ENCODE measurements at places on chromosomes 3 and 15. TPM values are rescaled to one million over a fixed set of nuclear protein-coding genes. Genes with fewer than 3 reads are reported as not detected.

DNA sequence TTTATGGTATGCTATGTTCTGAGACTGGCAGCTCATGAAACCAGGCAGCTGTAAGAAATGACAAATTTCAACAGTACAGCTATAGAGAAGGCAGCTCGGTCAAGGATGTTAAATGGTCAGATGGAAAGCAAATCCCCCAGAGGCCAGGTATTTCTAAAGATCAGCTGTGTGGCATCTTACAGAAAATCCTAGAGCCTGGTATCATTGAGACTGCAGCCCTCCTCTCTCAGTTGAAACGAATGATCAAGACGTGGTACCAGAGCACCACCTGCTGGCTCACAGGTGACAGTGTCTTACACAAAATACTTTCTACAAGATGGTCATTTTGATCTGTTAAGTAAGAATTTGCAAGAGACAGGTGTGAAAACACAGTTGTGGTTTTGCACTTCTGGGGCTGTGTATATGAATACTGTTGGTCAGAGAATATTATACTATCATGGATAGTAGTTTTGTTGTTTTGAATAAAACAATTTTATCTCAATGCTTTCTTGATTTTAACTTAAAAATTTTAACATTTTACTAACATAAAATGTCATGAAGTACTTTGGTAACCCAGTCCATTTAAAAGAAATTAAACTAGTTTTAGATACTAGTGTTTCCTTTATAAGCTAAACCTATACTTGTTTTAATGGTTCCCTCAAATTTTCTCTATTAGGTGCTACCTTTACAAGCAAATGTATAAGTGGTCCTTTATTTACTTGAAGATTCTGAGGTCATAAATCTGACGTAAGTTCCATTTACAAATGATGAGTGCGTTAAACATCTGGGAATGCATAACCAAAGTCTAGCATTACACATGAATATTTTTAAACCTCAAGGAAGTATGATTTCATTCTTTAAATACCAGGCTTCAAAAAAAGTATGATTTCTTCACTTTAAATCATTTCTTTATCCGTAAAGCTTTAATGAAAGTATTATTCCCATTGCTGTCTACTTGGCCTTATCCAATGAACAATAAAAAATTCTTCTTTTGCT lies 121.8 kb downstream of the PDZRN3 start:
- DNase-seq, result peak; percentile 61

ASB14 gene
- not detected for total RNA-seq

GRCh38 chr3:31196881-31197364 lies 302.5 kb upstream of the GADL1 start:
- no peak for DNase-seq

DNA sequence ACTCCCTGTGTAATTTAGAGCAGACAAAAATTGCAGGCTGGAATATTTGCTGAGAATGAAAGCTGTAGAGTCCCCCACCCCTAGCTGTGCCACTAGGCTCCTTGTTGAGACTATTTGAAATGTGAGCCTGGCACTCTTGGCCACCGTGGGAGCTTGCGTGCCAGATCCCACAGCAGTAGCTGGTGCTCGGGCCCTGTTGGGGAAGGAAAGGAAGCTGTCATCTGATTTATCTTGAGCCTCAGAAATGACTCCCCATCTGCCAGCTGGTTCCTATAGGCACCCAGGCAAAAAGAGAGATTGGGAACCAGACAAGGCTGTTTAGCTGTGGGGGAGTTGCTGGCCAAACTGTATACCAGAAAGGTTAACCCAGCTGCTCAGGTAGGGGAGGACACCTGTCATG lies 23.4 kb upstream of the CLEC3B start:
- no peak for DNase-seq

SCN5A gene
- total RNA-seq, result not detected

DNA sequence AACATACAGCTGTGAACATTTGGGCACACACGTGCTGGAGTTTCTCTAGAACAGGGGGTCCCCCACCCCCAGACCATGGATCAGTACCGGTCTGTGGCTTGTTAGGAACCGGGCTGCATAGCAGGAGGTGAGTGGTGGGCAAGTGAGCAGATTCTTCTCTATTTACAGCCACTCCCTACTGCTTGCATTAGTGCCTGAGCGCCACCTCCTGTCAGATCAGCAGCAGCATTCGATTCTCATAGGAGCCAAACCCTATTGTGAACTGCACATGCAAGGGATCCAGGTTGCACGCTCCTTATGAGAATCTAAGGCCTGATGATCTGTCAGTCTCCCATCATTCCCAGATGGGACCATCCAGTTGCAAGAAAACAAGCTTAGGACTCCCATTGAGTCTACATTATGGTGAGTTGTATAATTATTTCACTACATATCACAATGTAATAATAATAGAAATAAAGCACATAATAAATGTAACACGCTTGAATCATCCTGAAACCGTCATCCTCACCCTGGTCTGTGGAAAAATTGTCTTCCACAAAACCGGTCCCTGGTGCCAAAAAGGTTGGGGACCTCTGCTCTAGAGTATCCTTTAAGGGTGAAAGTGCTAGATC lies 25.8 kb downstream of the CHRM5 start:
- DNase-seq, result peak; percentile 42

- DNase-seq, result no peak
Measured at GRCh38 chr3:136576279-136577009, 175.7 kb downstream of the STAG1 start.

GOLGA6D gene
- total RNA-seq, result 0.15 TPM

DNA sequence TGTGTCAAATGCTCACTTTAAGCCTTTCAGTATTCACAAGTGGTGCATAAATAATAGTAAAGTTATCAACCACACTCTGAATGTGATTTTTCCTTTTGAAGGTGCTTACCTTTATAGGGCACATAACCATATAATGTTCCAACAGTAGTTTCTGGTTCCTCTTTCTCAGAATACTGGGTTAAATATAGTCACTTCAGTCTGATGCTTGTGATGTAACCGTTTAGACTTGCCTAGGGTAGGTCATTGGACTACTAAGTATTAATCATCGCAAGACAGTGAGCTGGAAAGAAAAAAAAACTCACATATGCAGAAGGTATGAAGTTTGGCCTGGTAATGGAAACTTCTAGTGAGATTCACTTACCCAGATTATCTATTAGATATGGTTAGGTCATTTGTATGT lies 1.9 kb downstream of the KBTBD8 start:
- no peak for DNase-seq

DNA sequence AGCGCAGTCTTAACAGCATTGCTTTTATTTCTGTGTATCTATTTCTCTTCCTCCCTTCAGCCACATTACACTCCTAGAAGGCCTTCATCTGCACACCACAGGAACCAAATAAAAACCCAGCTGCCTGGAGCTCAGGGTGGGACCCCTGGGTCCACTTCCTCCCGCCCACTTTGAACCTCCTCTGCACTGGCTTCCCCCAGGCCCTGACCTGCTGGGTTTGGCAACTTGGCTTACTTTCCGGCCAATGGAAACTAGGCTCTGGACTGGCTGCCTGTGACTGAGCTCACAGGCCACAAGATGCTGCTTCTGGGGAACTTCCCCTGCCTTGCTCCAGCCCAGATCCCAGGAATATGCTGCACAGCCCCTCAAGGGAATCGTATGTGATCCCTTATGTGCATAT lies 89.8 kb downstream of the SEMA5B start:
- DNase-seq, result no peak

- no peak for DNase-seq
Measured at GRCh38 chr3:48219543-48219942, 3.8 kb upstream of the CAMP start.

DLL4 gene
- total RNA-seq, result 3.8 TPM

DNA sequence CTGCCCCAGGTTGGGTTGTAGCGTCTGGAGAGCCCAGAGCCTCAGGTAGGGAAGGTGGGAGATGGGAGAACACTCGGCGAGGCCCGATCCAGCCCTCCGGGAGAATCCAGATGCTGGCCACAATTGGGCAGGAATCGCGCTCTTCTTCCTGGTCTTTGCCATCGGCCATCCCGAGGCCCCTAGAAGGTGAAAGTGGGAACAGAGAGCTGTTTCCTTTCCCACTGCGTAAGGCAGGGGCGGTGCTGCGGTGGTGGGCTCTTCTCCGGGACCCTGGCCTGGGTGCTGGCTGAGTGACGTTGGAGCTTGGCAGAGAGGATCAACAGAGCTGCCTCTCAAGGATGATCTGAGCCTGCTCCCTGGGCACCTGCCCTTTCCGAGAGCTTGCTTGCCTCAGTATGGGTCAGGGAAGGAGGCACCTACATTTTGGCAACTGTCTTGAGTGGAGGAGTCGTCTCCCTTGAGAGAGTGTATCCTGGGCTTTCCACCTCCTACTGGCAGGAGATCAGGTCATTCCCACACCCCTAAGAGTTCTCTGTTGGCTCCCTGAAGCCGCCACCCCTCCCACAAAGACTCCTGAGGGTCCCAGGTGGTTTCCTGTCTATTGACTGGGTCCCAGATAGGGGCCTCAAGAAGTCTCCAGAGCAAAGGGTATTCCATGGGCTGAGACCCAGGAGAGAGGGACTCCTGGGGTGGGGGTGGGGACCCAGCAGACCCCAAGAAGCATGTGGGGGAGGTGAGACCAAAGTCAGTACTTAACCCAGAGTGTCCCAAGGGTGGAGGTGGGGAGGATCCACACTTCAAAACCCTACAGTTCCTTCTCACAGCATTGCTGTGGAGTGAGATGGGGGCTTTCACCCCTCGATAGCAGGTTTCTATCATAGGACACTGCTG lies 1.6 kb downstream of the C15orf39 start:
- DNase-seq, result no peak

GRCh38 chr15:64911311-64912186 lies at the start of gene ANKDD1A:
ANKDD1A (plus strand) TSS chr15:64911902; CDS start chr15:64911931, 29 bp downstream.
- no peak for DNase-seq

DNA sequence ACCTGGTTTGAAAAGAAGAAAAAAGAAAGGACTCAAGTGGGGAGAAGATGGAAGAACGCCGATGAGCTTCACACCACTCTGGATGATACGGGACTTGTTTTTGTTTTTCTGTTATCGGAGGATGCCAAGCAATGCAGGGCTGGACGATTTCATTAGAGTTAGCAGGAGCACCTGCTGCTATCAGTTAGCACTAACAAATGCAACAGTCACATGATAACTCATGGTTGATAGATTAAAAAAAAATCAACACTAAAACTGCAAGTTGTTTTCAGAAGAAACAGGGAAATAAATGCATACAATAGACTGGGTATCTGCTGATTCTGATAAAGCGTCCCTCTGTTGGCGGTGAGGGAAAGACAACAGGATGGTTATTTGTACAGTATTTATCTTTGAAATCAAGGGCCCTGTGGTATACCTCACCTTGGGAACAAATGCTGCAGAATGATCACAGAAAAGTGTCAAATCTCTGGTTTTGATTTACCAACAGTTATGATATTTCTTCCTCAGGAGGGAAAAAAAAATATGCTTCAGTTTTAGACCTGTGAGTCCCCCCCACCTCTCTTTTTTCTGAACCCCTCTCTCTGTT lies 575.1 kb downstream of the FOXP1 start:
- no peak for DNase-seq

DNA sequence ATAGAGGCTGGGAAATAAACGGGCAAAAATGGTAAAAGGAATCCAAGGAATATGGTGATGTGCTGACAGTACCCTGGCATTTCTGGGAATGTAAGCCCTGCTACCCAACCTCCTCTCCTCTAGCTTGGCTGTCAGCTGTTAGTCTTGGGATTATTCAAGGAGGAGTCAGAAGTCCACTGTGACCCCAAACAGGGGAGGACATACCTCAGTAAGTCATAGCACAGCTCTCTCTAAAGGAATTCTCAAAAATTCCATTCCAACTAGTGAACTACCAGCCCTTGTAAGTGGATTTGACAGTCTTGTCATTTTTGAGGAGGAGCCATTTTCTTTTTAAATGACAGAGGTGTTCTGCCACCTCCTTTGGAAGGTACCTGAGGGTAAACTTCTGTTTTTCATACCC lies 207.5 kb downstream of the PDCD6IP start:
- no peak for DNase-seq

MRPL47 gene
- total RNA-seq, result 23.4 TPM

GRCh38 chr15:89455535-89455934 lies 40.8 kb downstream of the RHCG start:
- DNase-seq, result no peak

- DNase-seq, result peak; percentile 72
Measured at GRCh38 chr3:158532099-158532734, 38.8 kb upstream of the MLF1 start.

DNA sequence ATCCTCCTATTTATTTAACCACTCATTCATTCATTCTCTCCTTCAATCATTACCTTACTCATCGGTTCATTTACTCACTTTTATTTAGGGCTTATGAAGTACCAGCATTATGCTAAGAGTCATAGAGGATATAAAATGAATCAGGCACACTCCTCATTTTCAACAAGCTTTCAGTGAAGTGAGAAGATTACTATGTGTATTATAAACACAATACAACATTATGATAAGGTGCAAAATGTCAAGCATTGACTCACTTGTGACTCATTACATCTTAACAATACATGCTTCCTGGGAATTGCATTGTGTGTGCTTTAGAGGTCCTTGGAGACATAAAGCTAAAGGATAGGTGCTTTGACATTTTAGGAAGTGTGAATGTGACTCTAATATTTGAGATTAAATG lies 60.4 kb downstream of the PLAAT1 start:
- no peak for DNase-seq

DNA sequence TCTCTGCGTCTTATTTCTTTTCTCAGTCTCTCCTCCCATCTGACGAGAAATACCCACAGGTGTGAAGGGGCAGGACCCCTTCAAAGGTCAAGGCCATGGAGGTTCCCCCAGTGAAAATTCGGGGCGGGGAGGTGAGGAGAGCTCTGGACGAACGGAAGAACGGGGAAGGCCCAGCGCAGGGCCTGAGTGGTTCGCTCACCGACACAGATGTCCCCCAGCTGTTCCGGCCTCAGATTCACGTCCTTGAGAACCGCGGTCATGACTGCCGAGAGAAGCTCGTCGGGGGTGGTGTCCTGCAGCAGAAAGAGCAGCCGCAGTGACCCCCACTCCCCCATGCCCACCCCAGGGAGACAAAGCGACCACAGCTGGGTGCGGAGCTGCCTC lies 542 bp downstream of the ACAA1 start:
- DNase-seq, result no peak

DNA sequence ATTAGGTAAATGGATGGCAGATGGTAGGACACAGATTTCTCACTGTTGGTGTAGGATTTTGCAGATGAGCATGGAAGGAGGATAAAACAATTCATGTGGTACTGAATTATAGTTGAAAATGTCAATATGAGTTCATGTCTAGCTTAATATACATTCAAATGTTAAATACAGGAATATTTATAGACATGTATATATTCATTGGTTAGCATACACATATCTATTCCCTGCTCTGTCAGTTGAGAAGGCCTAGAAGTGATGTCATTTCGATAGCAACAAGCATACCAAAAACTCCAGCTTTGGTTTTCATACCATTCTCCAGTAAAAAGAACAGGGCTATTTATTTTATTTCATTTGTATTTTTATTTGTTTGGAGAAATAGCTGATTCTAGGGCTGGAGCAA lies 497.1 kb downstream of the EPHB1 start:
- no peak for DNase-seq

- no peak for DNase-seq
Measured at GRCh38 chr3:81778678-81779182, 17.3 kb upstream of the GBE1 start.

GRCh38 chr15:89206908-89207331 lies 14.5 kb downstream of the RLBP1 start:
- peak; percentile 87 for DNase-seq

GOLGA6L7 gene
- not detected for total RNA-seq

ERICH6 gene
- not detected for total RNA-seq

GRCh38 chr3:149657321-149657925 lies 402 bp downstream of the WWTR1 start:
- DNase-seq, result no peak

GRCh38 chr3:13069495-13069894 lies 3.7 kb downstream of the IQSEC1 start:
- no peak for DNase-seq

Measured in HT-29 (cell line).